ENCODE measurements at places on chromosomes 4 and X. TPM values are rescaled to one million over a fixed set of nuclear protein-coding genes. Genes with fewer than 3 reads are reported as not detected.

The TEX13C gene
- not detected for total RNA-seq

The KLHL13 gene
- 0.12 TPM for total RNA-seq

The TEX11 gene
- total RNA-seq = 0.88 TPM

The STPG2 gene
- not detected for total RNA-seq

The CCDC120 gene
- 0.72 TPM for total RNA-seq

The VGLL1 gene
- total RNA-seq = not detected

The GLRA2 gene
- not detected for total RNA-seq

The CXCL3 gene
- total RNA-seq = 1.1 TPM

The CDS1 gene
- 0.12 TPM for total RNA-seq

The TCEAL9 gene
- total RNA-seq = 114 TPM

The SCD5 gene
- 10.1 TPM for total RNA-seq

The NSG1 gene
- total RNA-seq = not detected

The TAF9B gene
- 47.3 TPM for total RNA-seq

The SPANXN5 gene
- not detected for total RNA-seq

The PAGE2B gene
- 0.78 TPM for total RNA-seq

The SOD3 gene
- 1.2 TPM for total RNA-seq

The RUFY3 gene
- 16.0 TPM for total RNA-seq

The ABCE1 gene
- total RNA-seq = 196 TPM

The ARSJ gene
- 7.1 TPM for total RNA-seq

The BTK gene
- not detected for total RNA-seq

The AFP gene
- 1.1 TPM for total RNA-seq

The STK32B gene
- 13.7 TPM for total RNA-seq

The ENAM gene
- not detected for total RNA-seq

The APELA gene
- total RNA-seq = not detected

The RBM41 gene
- 5.0 TPM for total RNA-seq

The SHISA3 gene
- not detected for total RNA-seq

The GRID2 gene
- under 0.01 TPM for total RNA-seq

The FSTL5 gene
- 13.2 TPM for total RNA-seq

The USP26 gene
- not detected for total RNA-seq

The CXCL10 gene
- 0.78 TPM for total RNA-seq

The KLB gene
- not detected for total RNA-seq

The MAGEB6B gene
- total RNA-seq = not detected

The CT47A1 gene
- not detected for total RNA-seq

The CXCL8 gene
- total RNA-seq = 66.9 TPM

The ZFP92 gene
- not detected for total RNA-seq

The DUSP21 gene
- not detected for total RNA-seq
